ENCODE measurements at places on chromosomes 12 and 14. TPM values are rescaled to one million over a fixed set of nuclear protein-coding genes. Genes with fewer than 3 reads are reported as not detected.

PLEK2 gene
- 0.26 TPM for polyA plus RNA-seq

FGF23 gene
- not detected for polyA plus RNA-seq

PRIMA1 gene
- 1.9 TPM for polyA plus RNA-seq

RPL10L gene
- polyA plus RNA-seq: not detected

NINJ2 gene
- polyA plus RNA-seq: 5.4 TPM

TOMM20L gene
- not detected for polyA plus RNA-seq

NEUROD4 gene
- polyA plus RNA-seq: not detected

TMTC3 gene
- 6.3 TPM for polyA plus RNA-seq

ARHGAP9 gene
- 0.95 TPM for polyA plus RNA-seq

LTBR gene
- 31.4 TPM for polyA plus RNA-seq

TMCC3 gene
- polyA plus RNA-seq: not detected

PLEKHH1 gene
- 15.4 TPM for polyA plus RNA-seq

PAWR gene
- polyA plus RNA-seq: 29.1 TPM

IFI27 gene
- polyA plus RNA-seq: 1.7 TPM

LBHD2 gene
- polyA plus RNA-seq: 0.95 TPM

SINHCAF gene
- polyA plus RNA-seq: 36.8 TPM

NPAS3 gene
- polyA plus RNA-seq: not detected

RDH5 gene
- polyA plus RNA-seq: 5.7 TPM

PCED1B gene
- 0.37 TPM for polyA plus RNA-seq

CLECL1 gene
- polyA plus RNA-seq: not detected

INHBC gene
- 13.8 TPM for polyA plus RNA-seq

SMCO2 gene
- 0.35 TPM for polyA plus RNA-seq

RNU4-1 gene
- polyA plus RNA-seq: not detected

KRT81 gene
- not detected for polyA plus RNA-seq

KRT85 gene
- polyA plus RNA-seq: not detected

DEPDC4 gene
- polyA plus RNA-seq: 2.2 TPM

OR4E2 gene
- not detected for polyA plus RNA-seq

MANSC1 gene
- 1.9 TPM for polyA plus RNA-seq

KRT83 gene
- polyA plus RNA-seq: not detected

RTN1 gene
- polyA plus RNA-seq: 0.21 TPM

KRT74 gene
- polyA plus RNA-seq: not detected

PDZRN4 gene
- polyA plus RNA-seq: not detected

ASCL1 gene
- polyA plus RNA-seq: not detected

MBD6 gene
- 6.1 TPM for polyA plus RNA-seq

OVCH1 gene
- polyA plus RNA-seq: not detected

B4GALNT3 gene
- 3.3 TPM for polyA plus RNA-seq

PPP4R4 gene
- polyA plus RNA-seq: 9.5 TPM

SSTR1 gene
- 0.12 TPM for polyA plus RNA-seq

EPYC gene
- polyA plus RNA-seq: not detected

SOX5 gene
- polyA plus RNA-seq: 17.9 TPM

RGS6 gene
- not detected for polyA plus RNA-seq

CLEC4A gene
- 0.50 TPM for polyA plus RNA-seq

AICDA gene
- not detected for polyA plus RNA-seq

BCAT1 gene
- 8.0 TPM for polyA plus RNA-seq

CALCOCO1 gene
- 47.7 TPM for polyA plus RNA-seq

ASB2 gene
- polyA plus RNA-seq: 4.1 TPM

MYF6 gene
- polyA plus RNA-seq: not detected

LGR5 gene
- 69.5 TPM for polyA plus RNA-seq

MFAP5 gene
- polyA plus RNA-seq: 0.07 TPM

SLC6A12 gene
- polyA plus RNA-seq: 3.7 TPM

TRHDE gene
- not detected for polyA plus RNA-seq

GIT2 gene
- polyA plus RNA-seq: 19.8 TPM

SDR9C7 gene
- polyA plus RNA-seq: not detected

LYZ gene
- 1,560 TPM for polyA plus RNA-seq

BMAL2 gene
- polyA plus RNA-seq: 4.8 TPM

LIN7A gene
- polyA plus RNA-seq: 14.4 TPM

TAS2R19 gene
- 0.62 TPM for polyA plus RNA-seq

ADGRD1 gene
- 25.0 TPM for polyA plus RNA-seq

Measured in HepG2 (cell line).